ENCODE measurements at places on chromosomes 13 and 19.

DNA sequence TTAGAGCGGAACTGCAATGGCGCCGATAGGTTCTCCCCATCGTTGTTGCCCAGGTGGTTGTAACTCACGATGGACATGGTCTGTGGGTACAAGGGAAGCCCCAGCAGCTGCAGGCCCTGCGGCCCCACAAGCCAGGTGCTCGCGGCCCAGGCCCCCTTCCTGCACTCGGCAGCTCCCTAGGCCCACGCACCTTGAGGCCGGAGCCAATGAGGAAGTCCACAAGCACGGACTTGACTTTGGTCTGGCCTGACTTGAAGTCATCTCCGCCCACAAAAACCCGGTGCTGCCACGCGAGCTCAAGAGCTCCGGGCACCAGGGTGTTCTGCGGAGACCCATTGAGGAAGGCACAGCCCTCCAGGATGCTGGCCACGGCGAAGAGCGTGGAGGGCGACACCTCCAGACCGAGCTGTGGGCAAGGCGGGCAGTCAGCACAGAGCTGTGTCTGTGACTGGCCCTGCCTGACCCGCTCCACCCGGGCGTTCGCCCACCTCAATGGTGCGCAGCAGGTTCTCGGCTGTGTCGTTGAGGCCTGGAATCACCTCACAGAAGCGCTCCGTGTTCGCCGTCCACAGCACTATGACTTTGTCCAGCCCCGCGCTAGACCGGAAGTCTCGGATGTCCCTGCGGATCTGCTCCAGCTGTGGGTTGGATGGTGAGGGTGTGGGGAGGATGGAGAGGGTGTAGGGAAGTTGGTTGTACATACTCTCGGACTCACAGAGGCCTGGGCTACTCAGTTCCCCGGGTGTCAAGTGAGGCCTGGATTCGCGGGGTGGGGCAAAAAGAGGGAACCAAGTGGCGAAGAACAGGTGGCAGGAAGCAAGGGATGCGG lies 1.9 kb downstream of the ISYNA1 start:
- no peak for DNase-seq

GRCh38 chr13:44220948-44221347 lies 152.7 kb upstream of the SERP2 start:
- no peak for DNase-seq

GRCh38 chr13:25085125-25085742 lies 10.7 kb upstream of the PABPC3 start:
- DNase-seq, result no peak

- DNase-seq, result no peak
Measured at GRCh38 chr13:36082396-36082795, 48.8 kb downstream of the DCLK1 start.

- DNase-seq, result no peak
Measured at GRCh38 chr13:79815041-79815440, 334.1 kb downstream of the NDFIP2 start.

DNA sequence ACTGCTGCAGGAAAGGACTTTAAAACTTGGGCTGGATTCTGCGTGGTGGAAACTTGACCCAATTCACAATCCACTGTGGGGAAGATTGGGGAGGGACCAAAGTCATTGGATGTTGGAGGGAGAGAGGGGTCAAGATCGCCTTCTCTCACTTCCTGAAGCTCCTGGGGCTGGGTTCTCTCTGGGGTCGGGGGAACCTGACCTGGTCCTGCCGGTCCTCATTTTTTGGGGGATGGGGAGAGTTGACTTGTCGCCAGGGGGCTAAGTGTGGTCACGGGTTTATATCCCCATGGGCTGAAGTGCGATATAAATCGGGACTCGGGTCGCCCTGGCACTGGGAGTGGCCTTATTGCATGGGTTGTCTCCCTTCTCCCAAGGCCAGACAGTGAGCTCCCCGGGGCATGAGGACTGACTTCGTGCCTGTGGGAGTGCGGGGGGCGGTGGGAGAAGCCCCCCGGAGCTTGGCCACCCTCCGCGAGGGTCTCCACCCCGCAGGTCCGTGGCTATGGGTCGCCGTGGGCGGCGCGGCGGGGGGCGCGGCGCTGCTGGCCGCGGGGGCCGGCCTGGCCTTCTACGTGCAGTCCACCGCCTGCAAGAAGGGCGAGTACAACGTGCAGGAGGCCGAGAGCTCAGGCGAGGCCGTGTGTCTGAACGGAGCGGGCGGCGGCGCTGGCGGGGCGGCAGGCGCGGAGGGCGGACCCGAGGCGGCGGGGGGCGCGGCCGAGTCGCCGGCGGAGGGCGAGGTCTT lies 6.3 kb downstream of the ICAM5 start:
- no peak for DNase-seq

GRCh38 chr19:18972301-18972811 lies 31.3 kb upstream of the HOMER3 start:
- DNase-seq, result no peak

DNA sequence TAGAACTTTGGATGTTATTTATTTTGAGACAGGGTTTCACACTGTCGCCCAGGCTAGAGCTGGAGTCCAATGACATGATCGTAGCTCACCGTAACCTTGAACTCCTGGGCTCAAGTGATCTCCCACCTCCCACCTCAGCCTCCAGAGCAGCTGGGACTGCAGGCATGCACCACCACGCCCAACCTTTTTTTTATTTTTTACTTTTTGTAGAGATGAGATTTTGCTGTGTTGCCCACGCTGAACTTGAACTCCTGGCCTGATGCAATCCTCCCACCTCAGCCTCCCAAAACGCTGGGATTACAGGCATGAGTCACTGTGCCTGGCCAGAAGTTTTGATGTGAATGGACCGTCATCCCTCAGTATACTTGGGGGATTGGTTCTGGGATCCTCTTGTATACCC lies 13.7 kb downstream of the ANKRD27 start:
- no peak for DNase-seq

GRCh38 chr19:32251634-32252332 lies 93.6 kb upstream of the ZNF507 start:
- no peak for DNase-seq

GRCh38 chr19:15469513-15470297 lies 5.4 kb upstream of the RASAL3 start:
- DNase-seq, result no peak

GRCh38 chr13:22144806-22145205 lies 473.9 kb downstream of the FGF9 start:
- DNase-seq, result no peak

DNA sequence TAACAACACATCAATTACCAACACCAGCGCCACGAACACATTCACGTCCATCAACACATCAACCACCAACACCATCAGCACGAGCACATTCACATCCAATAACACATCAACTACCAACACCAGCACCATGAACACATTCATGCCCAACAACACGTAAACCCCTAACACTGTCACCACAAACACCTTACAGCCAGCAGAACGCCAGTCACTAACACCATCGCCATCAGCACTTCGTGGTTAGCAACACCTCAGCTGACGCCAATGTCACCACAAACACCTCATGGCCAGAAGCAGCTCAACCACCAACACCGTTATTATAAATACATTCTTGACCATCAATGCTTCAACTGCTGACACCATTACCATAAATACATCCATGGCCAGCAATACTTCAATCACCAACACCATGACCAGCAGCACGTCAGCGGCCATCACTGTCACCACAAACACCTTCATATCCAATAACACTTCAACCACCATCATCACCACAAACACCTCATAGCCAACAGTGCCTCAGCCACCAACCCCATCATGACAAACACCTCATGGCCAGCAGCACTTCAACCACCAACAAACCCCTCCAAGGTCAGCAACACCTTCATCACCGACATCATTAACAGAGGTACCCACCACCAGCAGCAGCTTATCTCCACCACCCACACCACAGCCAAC lies 9.4 kb downstream of the FCER2 start:
- no peak for DNase-seq

GRCh38 chr13:49791315-49791710 lies 1.2 kb downstream of the KPNA3 start:
- peak; percentile 30 for DNase-seq

- DNase-seq, result no peak
Measured at GRCh38 chr13:100433475-100433874, 155.1 kb downstream of the GGACT start.

DNA sequence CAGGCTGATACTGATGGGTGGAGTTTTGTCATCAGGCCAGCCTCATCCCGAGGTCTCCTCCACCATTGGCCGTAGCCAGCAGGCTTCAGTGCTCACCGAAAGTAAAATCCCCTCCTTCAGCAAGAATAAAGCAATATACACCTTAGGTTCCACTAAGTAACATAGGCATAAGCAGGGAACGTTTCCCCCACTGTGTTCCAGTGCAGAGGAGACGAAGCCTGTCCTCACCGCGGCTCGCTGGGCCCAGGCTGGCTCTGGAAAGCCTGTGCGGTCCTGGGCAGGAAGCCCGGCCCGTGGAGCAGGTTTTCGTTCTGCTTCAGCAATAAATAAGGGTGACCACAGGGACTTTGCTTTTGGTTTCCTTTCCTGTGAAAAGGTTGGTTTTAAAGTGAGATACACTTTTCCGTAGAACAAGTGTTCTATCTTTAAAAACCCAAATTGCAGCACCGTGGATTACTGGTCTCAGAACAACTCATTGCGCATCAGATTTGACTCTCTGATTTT lies 16.3 kb upstream of the TEX29 start:
- no peak for DNase-seq

- peak; percentile 48 for DNase-seq
Measured at GRCh38 chr19:40995355-40995754, 4.3 kb downstream of the CYP2B6 start.
